ENCODE measurements at places on chromosomes 6 and 20.

DNA sequence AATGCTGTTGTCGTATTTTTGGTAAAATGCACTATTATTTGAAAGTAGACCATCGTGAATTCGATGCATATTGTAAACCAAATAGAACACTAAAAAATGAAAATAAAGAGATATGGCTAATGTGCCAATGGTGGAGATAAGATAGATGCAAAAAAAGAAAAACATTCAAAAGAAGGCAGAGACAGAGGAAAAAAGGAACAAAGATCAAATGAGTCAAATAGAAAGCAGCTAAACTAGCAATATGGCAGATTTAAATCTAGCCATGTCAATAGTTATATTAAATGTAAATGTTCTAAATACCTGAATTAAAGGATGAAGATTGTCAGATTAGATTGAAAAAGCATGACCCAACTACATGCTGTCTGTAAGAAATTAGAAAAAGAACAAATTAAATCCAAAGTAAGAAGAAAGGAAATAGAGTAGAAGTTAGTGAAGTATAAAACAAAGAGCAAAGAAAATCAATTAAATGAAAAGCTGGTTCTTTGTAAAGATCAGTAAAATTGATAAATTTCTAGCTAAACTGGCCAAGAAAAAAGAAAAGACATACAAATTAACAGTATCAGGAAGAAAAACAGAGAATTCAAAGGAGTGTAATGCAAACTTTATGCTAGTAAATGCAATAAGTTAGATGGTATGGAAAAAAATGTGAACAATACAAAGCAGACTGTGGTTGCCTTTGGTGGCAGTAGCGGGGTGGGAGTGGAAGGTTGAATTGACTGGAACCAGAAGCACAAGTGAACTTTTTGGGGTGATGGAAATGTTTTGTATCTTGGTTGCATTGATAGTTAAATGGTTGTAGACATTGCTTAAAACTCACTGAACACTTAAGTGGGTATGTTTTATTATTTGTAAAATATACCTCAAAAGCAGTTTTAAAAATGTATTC, 44.8 kb downstream of the PTPN1 start:
- no peak for DNase-seq

DNA sequence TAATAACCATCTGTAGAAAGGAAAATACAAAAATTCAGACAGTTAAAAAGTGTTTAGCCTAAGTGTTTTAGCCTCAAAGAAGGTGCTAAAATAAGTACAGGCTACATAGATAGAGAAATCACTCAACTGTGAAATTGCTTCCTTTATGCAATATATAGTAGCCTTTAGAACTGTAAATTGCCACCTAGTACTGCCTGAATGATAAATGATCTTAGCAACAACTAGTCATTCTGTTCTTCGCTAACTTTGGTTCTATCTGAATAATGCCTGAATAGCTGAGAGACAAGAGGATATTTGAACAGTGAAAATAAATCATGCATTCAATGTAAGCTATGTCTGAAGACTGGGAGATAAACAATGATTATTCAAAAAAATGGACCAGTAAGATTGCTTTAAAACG, 603.3 kb upstream of the PTCHD4 start:
- DNase-seq, result no peak

DNA sequence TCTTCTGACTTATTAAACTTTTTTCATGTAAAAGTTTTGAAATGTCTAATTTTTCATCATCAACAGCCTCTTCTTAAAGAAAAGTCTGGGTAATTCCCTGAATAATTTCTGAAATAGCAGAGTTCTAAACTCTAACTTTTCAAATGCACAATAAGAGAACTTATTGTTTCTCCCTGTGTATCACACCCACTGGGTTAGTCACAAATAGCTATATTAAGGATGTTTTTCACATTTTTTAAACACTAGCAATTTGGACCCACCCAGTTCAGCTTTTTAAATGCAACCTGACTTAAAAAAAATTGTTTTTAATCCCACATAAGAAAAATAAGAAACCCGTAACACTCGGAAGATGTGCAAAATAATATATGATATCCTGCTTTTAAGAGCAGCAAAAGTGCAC, 61.4 kb upstream of the UTRN start:
- no peak for DNase-seq

DNA sequence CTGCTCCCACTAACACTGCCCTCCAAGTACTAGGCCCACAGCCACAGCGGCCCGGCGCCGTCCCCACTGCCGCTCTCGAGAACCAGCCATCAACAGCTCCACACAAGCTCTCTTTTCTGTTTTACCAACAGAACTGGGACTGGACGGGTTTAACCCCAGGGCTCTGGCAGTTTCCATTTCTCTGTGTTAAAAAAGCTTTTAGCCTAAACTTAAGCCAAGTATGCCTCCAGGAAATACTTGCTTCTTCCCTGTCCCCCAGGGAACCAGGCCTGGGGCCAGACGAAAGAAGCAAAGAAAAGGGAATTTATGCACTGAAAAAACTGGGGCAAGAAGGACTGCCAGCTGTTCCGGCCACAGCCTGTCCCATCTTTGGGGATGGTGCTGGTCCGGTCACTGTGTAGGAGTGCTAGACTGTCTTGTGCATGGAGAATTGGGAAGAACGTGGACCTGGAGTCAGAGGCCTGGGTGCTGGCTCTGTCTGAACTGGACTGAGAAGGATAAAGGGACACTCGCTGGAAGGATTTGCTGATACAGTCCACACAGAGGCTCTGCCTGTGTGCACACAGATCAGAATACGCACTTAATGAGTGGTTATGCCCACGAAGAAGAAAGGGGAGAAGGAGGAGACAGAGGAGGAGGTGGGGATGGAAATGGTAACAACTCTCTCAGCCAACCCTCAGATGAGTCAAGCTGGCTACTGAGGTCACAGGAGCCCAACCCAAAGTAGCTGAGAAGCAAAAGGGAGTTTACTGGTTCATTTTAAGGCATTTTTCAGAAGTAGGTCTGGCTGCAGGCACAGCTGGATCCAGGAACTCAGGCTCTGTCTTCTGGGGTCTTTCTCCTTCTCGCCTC, 254.4 kb upstream of the PMEPA1 start:
- no peak for DNase-seq

DNA sequence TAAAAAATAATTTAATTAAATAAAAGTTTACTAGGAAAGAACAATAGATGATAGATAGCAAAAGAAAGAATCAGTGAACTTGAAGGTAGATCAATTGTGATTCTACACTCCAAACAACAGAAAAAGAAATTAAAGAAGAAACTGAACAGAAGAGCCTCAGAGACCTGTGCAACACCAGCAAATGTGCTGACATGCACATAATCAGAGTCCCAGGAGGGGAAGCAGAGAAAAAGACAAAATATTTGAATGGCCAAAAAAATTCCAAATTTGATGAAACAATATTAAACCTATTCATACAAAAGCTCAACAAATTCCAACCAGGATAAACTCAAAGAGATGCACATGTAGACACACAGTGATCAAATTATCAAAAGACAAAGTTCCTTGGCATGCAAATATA, 267.5 kb upstream of the OPRM1 start:
- DNase-seq, result no peak

DNA sequence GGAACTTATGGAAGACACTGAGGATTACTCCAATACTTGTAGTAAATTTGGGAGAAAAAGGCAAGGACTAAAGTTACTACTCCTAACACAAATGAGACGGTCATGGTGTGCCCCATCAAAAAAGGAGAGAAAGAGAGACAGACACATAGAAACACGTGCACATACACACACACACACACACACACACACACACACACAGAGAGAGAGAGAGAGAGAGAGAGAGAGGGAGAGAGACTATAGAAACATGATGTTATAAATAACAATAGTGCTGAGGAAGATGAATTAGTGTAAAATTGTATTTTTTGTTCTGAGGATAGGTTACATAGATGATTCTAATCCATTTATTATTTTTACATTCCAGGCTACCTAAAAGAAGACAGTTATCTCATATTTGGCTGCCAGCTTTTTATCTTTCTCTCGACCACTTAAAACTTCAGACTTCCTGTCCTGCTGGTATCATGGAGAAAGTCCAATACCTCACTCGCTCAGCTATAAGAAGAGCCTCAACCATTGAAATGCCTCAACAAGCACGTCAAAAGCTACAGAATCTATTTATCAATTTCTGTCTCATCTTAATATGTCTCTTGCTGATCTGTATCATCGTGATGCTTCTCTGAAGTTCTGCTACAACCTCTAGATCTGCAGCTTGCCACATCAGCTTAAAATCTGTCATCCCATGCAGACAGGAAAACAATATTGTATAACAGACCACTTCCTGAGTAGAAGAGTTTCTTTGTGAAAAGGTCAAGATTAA, 10.5 kb downstream of the PLN start:
- no peak for DNase-seq

- DNase-seq, result peak; percentile 43
These were observed 270.0 kb upstream of the CDYL start for GRCh38 chr6:4506223-4506622.

DNA sequence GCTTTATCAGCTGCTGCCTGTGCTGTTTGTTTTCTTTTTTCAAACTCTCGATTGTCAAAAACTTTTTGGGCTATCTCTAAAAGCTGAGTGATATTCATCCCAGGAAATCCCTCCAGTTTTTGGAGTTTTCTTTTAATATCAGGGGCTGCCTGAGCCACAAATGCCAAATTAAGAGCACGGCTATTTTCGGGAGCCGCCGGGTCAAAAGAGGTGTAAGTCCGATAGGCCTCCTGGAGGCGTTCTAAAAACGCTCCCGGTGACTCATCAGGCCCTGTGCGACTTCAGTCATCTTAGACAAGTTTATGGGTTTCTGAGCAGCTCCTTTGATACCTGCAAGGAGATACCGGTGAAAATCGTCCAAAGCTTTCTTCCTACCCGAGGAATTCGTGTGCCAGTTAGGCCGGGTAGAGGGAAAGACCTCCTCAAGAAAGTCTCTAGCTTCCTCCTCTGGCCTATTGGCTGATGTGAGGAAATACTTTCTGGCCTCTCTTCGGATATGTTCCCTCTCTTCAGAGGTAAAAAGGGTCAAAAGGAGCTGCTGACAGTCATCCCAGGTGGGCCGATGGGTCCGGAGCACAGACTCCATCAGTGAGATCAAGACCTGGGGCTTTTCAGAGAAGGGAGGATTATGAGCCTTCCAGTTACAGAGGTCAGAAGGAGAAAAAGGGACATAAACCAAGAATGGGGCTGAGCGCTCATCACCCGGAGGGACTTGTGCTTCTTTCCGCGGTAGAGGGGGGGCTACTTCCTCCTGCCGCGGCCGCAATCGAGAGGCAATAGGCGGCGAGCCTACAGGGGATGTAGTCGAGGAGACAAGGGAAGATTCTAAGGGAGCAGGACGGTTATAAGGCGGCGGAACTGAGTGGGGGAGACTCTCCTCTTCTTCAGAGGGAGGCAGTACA, 151.1 kb downstream of the TRIM27 start:
- DNase-seq, result no peak

GRCh38 chr6:35021004-35021403, 120.1 kb downstream of the TCP11 start:
- no peak for DNase-seq

- peak; percentile 53 for DNase-seq
These were observed 140.3 kb downstream of the NFATC2 start for GRCh38 chr20:51402201-51402600.

GRCh38 chr6:89439014-89439413, 6.1 kb downstream of the ANKRD6 start:
- no peak for DNase-seq

- DNase-seq, result no peak
These were observed 207.3 kb downstream of the COL19A1 start for GRCh38 chr6:70073637-70074036.

DNA sequence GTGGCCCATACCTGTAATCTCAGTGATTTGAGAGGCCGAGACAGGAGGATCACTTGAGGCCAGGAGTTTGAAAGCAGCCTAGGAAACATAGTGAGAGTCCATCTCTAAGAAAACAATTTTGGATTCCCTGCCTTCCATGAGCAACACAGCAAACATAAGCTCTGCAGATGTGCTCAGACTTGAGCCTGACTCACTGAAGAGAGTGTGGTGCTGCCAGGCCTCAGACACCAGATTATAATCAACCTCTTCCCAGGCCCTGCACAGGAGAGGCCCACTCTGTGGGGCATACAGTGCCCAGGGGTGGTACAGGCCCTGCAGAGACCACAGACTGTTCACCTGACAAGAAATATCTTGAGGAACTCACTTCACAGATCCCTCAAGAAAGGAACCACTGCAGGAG, 19.9 kb downstream of the HLA-DPB1 start:
- DNase-seq, result peak; percentile 13

DNA sequence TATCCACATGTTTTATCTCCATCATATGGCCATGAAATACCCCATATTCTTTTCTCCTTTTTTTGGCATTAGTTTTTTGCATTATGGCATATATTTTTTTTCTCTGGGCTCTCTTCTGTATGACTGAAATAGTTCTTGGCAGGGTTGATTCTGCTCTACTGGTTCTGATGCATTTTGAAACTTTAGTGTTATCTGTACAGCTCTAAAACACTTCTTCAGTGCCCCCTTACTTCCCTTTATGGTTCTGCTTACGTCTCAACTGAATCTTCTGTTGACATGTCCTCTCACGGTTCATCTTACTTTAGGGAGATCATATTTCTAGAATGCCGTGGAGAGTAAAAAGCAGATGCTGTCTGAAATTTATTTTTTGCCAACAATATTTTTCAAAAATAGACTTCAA, 23.2 kb upstream of the TXNDC5 start:
- no peak for DNase-seq

DNA sequence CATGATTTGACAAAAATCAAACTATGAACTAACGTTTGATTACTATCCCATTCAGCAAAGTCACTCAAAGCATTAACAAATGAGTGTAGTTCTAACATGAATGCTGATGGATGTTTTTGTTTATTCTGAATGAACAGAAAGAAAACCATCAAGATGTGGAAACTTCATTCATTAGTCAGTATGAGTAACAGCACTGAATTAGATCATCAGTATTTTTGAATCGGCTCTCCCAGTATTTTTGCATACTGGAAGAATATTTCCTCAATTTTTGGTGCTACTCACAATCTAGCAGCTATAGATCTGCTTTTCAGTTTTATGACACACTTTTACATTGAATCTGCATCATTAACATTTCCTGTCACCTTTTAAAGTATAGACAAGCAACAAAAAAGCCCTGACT, 63.8 kb upstream of the CD83 start:
- peak; percentile 8 for DNase-seq

DNA sequence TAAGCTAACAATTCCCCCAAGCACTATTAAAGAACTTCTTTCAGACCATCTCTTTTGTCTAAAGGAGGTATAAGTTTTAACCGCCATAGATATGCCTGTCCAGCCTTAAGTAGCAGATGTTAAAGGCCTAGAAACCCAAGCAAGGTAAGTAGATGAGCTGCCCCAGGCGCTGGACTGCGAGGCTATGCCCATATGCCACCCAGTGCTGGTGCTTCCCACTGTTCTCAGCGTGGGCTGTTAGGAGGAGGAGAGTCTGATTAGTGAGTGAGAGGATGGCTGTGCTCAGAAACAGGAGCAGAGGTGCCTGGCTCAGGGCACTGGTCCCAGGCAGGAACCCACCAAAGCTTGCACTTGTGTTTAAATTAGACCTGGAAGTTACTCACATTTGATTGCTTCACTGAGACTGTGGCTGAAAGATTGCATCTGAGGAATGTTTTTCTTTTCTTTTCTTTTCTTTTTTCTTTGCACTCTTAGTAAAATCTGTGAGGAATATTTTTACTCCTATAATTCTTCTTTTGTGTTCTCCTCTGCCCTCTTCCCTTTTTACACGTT, 32.2 kb downstream of the PRPH2 start:
- no peak for DNase-seq

Measured in RPMI7951 (cell line).